Esophagus squamous epithelium (tissue), 5 donors: ENCODE measurements at places on chromosomes 16 and 17.
A peak's percentile ranks its signal among the peaks of the same experiment; 100 is the strongest.

DNA sequence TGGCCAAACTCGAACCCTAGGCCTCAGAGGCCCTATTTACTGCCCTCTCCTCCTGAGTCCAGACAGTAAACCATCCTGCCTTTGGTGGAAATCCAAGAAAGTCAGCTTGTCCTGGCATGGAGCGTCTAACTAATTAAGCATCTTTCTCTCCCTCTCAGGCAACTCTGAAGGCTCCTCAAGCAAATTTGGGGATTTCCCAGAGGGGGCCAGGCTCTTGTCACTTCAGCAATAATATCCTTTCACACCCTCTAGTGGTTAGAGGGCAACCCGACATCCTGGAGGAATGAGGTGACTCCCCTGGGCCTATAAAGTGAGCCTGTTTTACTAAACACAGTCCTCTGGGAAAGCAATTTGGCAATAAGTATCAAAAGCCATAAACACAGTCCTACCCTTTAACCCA, 60.4 kb downstream of the NOG start:
- DNase-seq: no peak

DNA sequence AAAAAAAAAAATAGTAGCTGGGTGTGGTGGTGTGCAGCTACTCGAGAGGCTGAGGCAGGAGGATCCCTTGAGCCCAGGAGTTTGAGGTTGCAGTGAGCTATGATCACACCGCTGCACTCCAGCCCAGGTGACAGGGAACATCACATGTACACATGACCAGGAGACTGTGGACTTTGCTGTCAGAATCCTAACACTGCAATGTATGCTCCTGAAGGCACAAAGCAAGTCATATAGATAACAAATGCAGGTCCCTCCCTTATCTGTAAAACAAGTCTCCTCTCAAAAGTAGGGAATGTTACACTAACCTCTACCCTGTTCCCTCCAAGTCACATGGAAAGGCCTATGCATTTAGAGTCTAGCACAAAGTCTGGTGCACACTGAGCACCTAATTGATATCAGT, 48.5 kb downstream of the ARHGAP17 start:
- DNase-seq: no peak

GRCh38 chr17:43784628-43785101, 4.4 kb downstream of the CFAP97D1 start:
- no peak for DNase-seq

DNA sequence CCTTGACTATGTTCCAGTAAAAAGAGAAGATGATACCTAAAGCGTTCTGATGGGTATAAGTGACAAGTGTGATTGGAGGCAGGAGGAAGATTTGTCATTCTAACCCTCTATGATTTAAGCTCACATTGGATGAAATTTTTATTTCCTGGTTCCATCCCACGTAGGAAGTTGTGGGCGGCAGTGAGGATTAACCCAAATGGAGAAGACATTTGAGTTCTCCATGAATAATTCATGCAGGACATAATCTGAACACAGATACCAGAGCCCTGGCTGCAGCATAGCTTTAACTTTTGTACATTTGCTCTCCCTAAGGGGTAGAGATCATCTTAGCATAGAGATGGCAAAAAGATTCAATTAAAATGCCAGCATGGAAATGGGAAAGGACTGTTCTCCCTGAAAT, 146.3 kb downstream of the SLC39A11 start:
- no peak for DNase-seq

- no peak for DNase-seq
Measured at GRCh38 chr16:11727796-11728543, 14.7 kb downstream of the TXNDC11 start.

- DNase-seq: no peak
Measured at GRCh38 chr16:89860747-89861304, 12.6 kb upstream of the TCF25 start.

GRCh38 chr17:34760931-34761495, 181.6 kb downstream of the TMEM132E start:
- no peak for DNase-seq

GRCh38 chr16:78931678-78932077, 668.9 kb downstream of the MAF start:
- no peak for DNase-seq

- DNase-seq: no peak
Measured at GRCh38 chr17:3891626-3892094, 1.2 kb downstream of the CAMKK1 start.

GRCh38 chr16:55563797-55564196, 2.7 kb upstream of the CAPNS2 start:
- DNase-seq: no peak

DNA sequence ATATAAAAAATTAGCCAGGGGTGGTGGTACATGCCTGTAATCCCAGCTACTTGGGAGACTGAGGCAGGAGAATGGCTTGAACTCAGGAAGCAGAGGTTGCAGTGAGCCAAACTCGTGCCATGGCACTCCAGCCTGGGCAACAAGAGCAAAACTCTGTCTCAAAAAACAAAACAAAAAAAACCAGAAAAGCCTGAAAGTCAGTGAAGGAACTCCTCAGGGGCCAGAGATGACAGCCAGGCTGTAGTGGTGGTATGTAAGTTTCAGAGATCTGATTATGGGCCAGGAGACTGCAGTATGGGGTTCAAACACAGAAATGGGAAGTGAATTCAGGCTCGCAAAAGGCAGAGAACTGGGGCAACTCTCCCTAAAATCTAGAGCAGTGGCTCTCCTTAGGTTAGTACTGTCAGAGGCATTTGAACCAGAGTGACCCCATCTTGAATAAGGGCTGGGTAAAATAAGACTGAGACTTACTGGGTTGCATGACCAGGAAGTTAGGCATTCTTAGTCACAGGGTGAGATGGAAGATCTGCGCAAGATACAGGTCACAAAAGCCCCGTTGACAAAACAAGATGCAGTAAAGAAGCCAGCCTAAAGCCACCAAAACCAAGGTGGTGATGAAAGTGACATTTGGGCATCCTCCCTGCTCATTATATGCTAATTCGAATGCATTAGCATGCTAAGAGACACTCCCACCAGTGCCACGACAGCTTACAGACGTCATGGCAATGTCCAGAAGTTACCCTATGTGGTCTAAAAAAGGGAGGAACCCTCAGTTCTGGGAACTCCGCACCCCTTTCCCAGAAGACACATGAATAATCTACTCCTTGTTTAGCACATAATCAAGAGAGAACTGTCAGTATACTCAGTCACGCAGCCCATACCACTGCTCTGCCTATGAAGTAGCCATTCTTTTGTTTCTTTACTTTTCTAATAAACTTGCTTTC, 120.2 kb upstream of the XYLT1 start:
- no peak for DNase-seq

DNA sequence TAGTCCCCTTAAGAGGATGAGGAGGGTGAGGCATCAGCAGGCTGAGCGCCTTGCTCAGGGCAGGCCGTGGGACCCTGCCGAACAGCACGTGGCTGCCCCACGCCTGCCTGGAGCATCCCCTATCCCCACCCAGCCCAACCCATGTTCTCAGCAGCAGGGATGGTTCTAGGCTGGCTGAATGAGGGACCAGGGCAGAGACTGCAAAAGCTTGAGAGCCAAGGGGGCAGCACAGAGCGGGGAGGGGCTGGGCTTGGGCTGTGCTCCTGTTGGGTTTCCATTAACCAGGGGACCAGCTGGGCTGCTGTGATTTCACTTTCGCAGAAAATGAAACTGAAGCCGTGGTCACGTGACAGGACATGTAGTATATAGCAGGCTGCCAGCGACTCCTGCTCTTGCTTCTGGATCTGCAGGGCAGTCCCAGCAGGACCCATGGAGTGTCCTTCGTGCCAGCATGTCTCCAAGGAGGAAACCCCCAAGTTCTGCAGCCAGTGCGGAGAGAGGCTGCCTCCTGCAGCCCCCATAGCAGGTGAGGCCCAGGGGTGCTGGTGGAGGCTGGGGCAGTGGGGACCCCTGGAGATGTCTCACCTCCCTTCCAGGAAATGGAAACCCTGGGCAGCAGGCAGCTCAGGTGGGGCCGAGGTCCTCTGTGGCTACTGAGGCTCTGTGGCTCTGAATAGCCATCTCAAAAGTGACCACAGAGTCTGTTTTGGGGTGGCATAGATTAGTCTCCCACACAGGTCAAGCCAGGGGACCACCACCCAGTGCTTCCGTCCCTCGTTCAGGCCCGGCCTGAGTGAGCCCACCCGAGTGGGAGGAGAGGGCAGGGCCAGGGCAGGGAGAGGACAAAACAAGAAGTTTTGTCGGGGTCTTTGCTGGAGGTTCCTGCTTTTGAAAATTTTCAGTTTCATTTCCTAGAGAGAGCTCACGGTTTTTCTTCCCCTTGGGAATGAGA, 2.9 kb downstream of the RNF213 start:
- peak; percentile 81 for DNase-seq

GRCh38 chr17:233473-233941, 52.1 kb upstream of the DOC2B start:
- no peak for DNase-seq

DNA sequence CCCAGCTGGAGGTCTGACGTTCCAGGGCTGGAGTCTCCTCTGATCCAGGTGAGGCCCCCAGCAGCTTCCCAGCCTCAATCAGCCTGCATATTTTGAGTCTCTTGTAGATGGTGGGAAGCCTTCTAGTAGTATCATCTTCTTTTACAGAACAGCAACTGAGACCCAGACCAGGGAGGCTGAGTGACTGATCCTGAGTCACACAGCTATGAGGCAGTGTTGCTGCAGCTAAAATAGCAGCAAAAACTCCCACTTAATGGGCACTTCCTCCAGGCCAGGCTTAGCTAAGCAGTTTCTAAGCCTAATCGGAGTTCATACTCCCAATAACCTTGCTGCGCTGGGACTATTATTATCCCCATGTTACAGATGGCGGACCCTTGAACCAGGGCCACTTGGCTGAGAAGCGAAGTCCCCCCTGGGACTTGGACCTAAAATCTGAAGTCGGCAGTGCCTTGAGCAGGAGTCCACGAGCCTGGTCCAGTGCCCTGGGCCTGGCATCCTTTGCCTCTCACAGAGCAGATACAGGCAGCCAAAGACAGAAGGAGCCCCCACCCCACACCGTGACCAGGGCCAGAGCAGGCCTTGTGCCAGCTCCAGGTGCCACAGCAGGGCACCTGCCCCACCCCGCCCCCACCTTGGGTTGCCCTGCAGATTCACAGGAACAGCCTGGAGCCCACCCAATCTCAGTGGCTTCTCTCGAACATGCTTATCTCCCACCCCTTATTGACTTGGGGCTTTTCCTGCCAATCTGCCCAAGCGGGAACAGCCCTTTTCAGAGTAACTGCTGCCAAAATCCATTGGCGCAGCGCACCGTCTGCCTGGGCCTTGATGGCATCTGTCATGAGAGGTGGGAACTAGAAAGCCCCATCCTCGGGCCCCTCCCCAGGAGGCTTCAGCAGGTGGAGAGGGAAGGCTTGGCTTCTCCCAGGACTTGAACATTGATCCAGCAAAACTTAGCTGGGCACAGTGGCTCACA, 65.1 kb downstream of the SOCS1 start:
- no peak for DNase-seq

- no peak for DNase-seq
Measured at GRCh38 chr17:66326476-66327047, 24.1 kb downstream of the PRKCA start.

- no peak for DNase-seq
Measured at GRCh38 chr16:88489163-88489741, 36.2 kb downstream of the ZFPM1 start.

- no peak for DNase-seq
Measured at GRCh38 chr17:74466828-74467184, 372 bp downstream of the CD300A start.

- DNase-seq: no peak
Measured at GRCh38 chr16:75198135-75198600, 8.8 kb downstream of the CTRB2 start.

GRCh38 chr17:27360507-27360906, 66.6 kb downstream of the WSB1 start:
- no peak for DNase-seq

DNA sequence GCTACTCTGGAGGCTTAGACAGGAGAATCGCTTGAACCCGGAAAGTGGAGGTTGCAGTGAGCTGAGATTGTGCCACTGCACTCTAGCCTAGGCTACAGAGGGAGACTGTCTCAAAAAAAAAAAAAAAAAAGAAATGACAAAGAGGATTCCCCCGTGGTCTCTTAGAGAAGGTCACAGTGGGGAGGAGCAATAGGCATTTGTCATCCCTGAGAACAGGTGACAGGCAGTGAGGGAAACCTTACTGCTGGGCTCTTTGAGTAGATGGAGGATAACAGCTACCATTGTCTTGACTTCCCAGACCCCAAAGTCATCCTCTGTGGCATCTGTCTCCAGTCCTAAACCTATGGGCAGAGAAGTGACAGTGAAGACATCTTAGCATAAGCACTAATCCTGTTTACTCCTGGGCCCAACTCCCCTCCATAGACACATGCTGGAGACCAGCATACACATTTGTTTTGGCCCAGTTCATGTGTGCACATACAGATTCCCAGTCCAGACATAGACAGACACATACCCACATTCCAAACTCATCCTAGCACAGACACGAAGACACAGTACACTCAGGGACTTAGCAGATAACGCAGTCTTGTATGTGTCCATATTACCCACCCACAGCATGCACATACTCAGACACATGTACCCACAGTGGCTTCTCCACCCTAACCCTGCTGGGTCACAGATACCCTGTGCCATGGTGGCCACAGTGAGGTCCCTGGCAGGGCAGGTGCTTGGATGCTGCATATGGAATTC, 2.7 kb downstream of the ESRP2 start:
- DNase-seq: no peak

GRCh38 chr17:70691150-70691549, 521.8 kb downstream of the KCNJ2 start:
- no peak for DNase-seq

GRCh38 chr16:71867939-71868338, 16.0 kb downstream of the ZNF821 start:
- DNase-seq: no peak

- DNase-seq: no peak
Measured at GRCh38 chr17:68603656-68604055, 2.5 kb upstream of the FAM20A start.

- DNase-seq: no peak
Measured at GRCh38 chr17:75767881-75768280, 2.9 kb upstream of the GALK1 start.

DNA sequence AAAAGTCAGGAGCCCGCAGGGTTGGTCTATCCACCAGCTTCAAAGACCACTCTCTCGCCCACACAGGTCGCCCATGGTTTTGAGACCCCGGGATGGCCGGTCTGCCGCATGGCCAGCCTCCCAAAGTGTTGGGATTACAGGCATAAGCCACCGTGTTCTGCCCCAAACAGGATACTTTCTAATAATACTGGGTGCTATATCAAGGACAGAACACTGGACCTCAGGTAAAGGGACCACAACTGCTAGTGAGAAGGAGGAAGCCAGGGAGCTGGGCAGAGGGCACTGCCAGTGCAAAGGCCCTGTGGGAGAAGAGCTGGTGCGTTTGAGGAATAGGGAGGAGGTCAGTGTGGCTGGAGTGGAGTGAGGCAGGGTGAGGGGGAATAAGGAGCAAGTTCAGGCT, 34.1 kb downstream of the IL21R start:
- DNase-seq: no peak

GRCh38 chr16:13168091-13168572, 266.7 kb downstream of the SHISA9 start:
- no peak for DNase-seq

DNA sequence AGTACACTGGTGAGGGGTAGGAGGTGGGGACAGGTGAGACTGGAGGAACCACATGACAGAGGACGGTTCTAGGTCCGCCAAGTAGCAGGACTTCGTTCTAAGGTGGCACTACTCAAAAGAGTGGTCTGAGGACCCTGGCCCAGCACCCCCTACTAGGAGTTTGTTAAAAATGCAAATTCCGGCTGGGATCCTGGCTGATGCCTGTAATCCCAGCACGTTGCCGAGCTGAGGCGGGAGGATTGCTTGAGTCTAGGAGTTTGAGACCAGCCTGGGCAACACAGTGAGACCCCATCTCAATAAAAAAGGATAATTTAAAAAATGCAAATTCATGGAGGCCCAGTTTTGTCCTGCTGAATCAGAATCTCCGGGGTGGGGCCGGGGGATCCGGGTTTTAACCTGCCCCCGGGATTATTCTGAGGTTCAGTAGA, 59.1 kb downstream of the WSB1 start:
- no peak for DNase-seq
